Activated T-cell treated with anti-CD3 and anti-CD28 coated beads for 1 hour (primary cell): ENCODE measurements at places on chromosomes 3 and 15.

DNA sequence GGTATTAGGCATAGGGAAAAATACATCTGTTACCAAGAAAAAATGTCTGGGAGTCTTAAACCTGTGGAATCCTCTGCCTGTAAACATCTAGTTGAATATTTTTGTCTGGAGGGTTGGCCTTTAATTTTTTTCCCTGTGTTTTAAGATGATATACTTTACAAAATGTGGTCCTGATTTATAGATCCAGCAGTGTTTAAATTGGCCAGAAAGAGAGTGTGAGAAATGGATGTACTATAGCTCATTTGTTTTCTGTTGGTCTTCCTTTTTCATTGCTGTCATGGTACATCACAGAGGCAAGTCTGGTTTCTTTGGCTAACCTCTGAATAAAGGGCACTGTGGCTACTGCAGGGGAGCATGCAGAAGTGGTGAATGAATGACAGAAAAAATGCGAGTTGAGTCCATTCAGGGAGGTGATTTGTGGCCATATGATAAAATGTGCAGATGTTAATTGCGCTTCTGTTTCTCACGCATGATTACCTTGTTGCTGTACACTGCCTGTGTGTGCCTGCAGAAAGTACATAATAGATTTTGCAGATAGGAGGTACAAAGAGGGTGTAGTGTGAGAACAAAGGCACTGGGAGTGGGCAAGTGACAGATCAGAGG, 150.0 kb downstream of the NFKBIZ start:
- no peak for DNase-seq

DNA sequence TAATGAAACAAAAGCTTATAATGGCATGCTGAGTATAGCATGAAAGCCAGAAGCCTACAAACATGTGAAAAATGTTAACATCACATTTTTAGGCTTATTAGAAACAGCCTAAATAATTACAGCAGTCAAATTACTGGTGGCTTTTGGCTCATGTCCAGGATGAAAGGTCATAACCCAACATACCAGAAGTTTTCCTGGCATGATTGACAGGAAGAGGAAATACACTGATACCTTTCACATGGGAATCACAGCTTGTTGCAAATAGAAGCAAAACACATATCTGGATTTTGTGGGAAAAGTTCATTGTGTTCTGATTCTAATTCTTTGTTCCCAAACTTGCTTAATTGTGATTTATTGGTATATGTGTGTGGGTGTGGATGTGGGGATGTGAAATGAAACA, 393.5 kb upstream of the ARRDC4 start:
- DNase-seq: no peak

GRCh38 chr3:178152031-178152806, 384.0 kb upstream of the KCNMB2 start:
- DNase-seq: no peak

- DNase-seq: no peak
Measured at GRCh38 chr3:167728176-167728575, 6.5 kb downstream of the PDCD10 start.
